ENCODE measurements at places on chromosomes 16 and 17. TPM values are rescaled to one million over a fixed set of nuclear protein-coding genes. Genes with fewer than 3 reads are reported as not detected.

- H3K36me3 ChIP-seq, result no peaks in the 10 kb centered on the region
- no peak for DNase-seq
- peaks cover 59% of the 10 kb centered on the region for H3K27me3 ChIP-seq
- peaks cover 5% of the 10 kb centered on the region for H3K4me1 ChIP-seq
- H3K27ac ChIP-seq, result no peak overlapping the region
- no peak overlapping the region for H3K4me3 ChIP-seq
These were observed 104.7 kb upstream of the CDH5 start for GRCh38 chr16:66261826-66262225.

- H3K4me3 ChIP-seq, result no peak overlapping the region
- no peak for DNase-seq
- peak overlapping the region; percentile 23 for H3K27ac ChIP-seq
- peaks cover 47% of the 10 kb centered on the region for H3K36me3 ChIP-seq
- peaks cover 32% of the 10 kb centered on the region for H3K4me1 ChIP-seq
- H3K27me3 ChIP-seq, result no peaks in the 10 kb centered on the region
These were observed 6.7 kb downstream of the TOM1L1 start for GRCh38 chr17:54907376-54907775.

- DNase-seq, result no peak
- H3K4me1 ChIP-seq, result no peaks in the 10 kb centered on the region
- no peak overlapping the region for H3K27ac ChIP-seq
These were observed 30.0 kb downstream of the CRAMP1 start for GRCh38 chr16:1642148-1642547.

GRCh38 chr16:61382435-61382834, 653.8 kb downstream of the CDH8 start:
- H3K4me1 ChIP-seq, result peaks cover 1% of the 10 kb centered on the region
- H3K27ac ChIP-seq, result no peak overlapping the region
- no peak overlapping the region for H3K4me3 ChIP-seq
- DNase-seq, result no peak
- no peaks in the 10 kb centered on the region for H3K36me3 ChIP-seq

- H3K36me3 ChIP-seq, result no peaks in the 10 kb centered on the region
- H3K4me1 ChIP-seq, result peaks cover 21% of the 10 kb centered on the region
- H3K27ac ChIP-seq, result no peak overlapping the region
- no peak for DNase-seq
- no peak overlapping the region for H3K4me3 ChIP-seq
- H3K27me3 ChIP-seq, result peaks cover 2% of the 10 kb centered on the region
These were observed 3.7 kb downstream of the KRT24 start for GRCh38 chr17:40699853-40700252.

DNA sequence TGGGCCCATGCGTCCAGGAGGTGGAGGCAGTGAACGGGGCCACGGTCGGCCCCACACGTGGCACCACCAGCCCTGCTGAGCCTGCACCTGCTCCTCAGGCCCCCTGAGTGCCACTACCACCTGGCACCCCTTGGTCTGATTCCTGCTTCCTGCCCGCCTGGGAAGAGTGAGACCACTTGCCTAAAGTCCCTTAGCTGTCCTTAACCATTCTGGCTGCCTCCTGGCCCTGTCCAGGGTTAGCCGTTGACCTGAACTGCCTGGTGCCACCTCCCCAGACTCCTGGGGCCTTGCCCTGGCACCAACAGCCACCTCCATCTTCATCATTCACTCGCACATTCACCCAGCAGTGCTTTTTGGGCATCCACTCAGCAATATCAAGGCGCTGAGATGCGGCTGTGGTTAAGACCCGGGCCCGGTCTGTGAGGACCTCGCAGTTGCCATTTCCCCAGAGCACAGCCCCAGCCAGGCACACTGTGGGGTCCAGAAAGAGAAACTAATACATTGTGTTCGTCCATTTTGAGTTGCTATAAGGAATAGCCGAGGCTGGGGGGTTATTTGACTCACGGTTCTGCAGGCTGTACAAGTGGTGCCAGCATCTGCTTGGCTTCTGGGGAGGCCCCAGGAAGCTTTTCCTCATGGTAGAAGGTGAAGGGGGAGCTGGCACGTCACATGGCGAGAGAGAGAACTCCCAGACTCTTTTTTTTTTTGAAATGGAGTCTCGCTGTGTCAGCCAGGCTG, 318.4 kb downstream of the SEC14L1 start:
- no peaks in the 10 kb centered on the region for H3K27me3 ChIP-seq
- DNase-seq, result no peak
- H3K36me3 ChIP-seq, result peaks cover 6% of the 10 kb centered on the region
- no peak overlapping the region for H3K27ac ChIP-seq
- no peak overlapping the region for H3K4me3 ChIP-seq

GRCh38 chr17:82351713-82352488, 7.1 kb upstream of the TEX19 start:
- no peaks in the 10 kb centered on the region for H3K36me3 ChIP-seq
- peak; percentile 86 for DNase-seq
- H3K4me3 ChIP-seq, result no peak overlapping the region
- H3K27me3 ChIP-seq, result peaks cover 6% of the 10 kb centered on the region
- H3K4me1 ChIP-seq, result peaks cover 18% of the 10 kb centered on the region

GRCh38 chr17:9203771-9204425, 182.6 kb downstream of the NTN1 start:
- no peak for DNase-seq
- H3K4me1 ChIP-seq, result peaks cover 18% of the 10 kb centered on the region
- no peak overlapping the region for H3K27ac ChIP-seq
- no peaks in the 10 kb centered on the region for H3K36me3 ChIP-seq
- no peak overlapping the region for H3K4me3 ChIP-seq

DNA sequence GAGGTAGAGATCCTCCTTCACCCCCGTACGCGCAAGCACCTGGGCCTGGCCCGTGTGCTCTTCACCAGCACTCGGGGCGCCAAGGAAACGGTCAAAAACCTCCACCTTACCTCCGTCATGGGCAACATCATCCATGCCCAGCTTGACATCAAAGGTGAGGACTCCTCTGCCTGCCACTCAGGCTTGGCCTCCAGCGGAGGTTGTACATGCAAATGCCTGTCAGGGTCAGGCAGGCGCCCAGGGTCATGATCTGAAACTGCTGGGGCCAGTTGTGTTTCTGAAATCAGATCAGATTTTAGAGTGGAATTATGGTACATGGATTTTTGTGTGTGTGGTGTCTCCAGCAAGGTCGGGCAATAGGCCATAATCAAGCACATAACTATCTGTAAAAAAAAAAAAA, 3.8 kb downstream of the SETD1A start:
- H3K4me1 ChIP-seq, result peaks cover 7% of the 10 kb centered on the region
- H3K4me3 ChIP-seq, result no peak overlapping the region
- DNase-seq, result no peak
- H3K27ac ChIP-seq, result no peak overlapping the region
- H3K27me3 ChIP-seq, result no peaks in the 10 kb centered on the region

DNA sequence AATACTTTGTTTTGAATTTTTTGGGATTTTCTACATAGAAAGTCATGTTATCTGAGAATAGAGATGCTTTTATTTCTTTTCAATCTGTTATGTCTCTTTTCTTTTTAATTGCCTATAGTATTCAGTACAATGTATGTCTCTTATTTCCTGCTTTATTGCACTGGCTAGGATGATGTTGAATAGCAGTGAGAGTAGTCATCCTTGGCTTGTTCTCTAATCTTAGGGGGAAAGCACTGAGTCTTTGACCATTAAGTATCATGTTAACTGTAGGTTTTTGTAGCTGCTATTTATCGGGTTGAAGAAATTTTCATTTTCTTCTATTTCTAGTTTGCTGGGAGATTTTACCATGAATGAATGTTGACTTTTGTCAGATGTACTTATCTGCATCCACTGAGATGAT, 10.0 kb upstream of the ABCA3 start:
- H3K4me3 ChIP-seq, result no peak overlapping the region
- no peak overlapping the region for H3K27ac ChIP-seq
- no peaks in the 10 kb centered on the region for H3K4me1 ChIP-seq
- H3K36me3 ChIP-seq, result no peaks in the 10 kb centered on the region
- H3K27me3 ChIP-seq, result peaks cover 27% of the 10 kb centered on the region

The DHX8 gene
- 60.6 TPM for total RNA-seq

The MILR1 gene
- total RNA-seq, result not detected

The OR4D1 gene
- total RNA-seq, result not detected

The OR4D2 gene
- total RNA-seq, result not detected
